ENCODE measurements at places on chromosomes 7 and 10. TPM values are rescaled to one million over a fixed set of nuclear protein-coding genes. Genes with fewer than 3 reads are reported as not detected.

HOXA4 gene
- not detected for total RNA-seq

VWDE gene
- total RNA-seq = 0.14 TPM

PRF1 gene
- not detected for total RNA-seq

LRRC61 gene
- total RNA-seq = 2.3 TPM

NEUROD6 gene
- not detected for total RNA-seq

PVRIG gene
- not detected for total RNA-seq

KDM7A gene
- 3.6 TPM for total RNA-seq

SEMA3D gene
- 1.3 TPM for total RNA-seq

SSC4D gene
- total RNA-seq = 0.66 TPM

WNT8B gene
- total RNA-seq = not detected

Measured in placental pericyte (primary cell).